ENCODE measurements at places on chromosomes 5 and 9. TPM values are rescaled to one million over a fixed set of nuclear protein-coding genes. Genes with fewer than 3 reads are reported as not detected.
A peak's percentile ranks its signal among the peaks of the same experiment; 100 is the strongest.

DNA sequence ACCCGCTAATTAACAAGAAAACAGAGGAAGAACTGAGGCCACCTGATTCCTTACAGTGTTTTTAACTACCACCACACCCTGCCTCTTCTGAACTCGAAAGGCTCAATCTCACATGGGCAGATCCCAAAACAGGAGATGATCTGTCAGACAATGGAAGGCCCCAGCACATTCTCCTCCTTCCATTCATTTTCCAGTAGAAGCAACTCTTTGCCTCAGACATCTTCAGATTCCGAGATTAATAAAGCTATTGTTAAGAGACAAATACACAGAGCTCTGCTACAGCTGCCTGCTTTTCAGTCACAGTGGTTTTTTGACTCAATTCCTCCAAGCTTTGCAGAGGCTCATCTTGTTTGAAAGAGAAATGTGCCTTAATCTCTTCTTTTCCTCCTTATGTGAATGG lies 127.2 kb upstream of the ADAMTSL1 start:
- no peak for DNase-seq

DNA sequence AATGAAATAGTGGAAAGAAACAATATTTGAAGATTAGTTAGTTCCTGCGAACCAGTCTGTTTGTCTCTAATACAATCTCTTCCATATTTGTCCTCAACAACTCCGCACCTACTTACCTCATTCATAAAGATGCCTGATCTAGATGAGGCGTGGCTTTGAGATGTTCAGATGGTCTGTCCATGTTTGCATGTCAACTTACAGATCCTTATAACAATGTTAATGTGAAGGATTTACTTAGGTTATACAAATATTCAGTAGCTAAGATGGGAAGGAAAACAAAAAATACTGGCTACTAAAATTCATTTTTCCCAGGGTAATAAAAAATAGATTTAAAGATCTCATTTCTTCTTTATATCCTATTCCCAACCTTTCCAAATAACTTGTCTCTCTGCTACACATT lies 8.3 kb downstream of the CDC14B start:
- no peak for DNase-seq

The RGMB gene
- 16.1 TPM for total RNA-seq

DNA sequence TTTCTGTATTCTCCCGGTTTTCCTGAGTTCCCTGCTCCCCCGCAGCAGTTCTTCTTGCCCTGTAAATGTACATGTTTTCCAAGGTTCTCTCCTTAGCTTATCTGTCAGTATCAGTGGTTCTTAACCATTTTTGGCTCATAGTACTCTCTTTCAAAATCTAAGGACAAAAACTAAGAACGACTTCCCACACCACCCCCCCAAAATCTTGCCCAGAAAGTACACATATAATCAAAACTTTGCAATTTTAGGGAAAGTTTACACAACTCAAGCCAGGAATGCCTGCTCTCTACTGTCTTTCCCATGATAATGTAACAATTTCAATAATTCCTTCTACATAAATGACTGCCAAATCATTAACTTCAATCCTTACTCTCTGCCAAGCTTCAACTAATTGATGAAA lies 4.5 kb downstream of the DCAF12 start:
- no peak for DNase-seq

The BNC2 gene
- 3.1 TPM for total RNA-seq

The FGFR4 gene
- not detected for total RNA-seq

The PURA gene
- total RNA-seq = 27.3 TPM

- no peak for DNase-seq
Observed at GRCh38 chr5:109223531-109223930, 186.2 kb downstream of the PJA2 start.

DNA sequence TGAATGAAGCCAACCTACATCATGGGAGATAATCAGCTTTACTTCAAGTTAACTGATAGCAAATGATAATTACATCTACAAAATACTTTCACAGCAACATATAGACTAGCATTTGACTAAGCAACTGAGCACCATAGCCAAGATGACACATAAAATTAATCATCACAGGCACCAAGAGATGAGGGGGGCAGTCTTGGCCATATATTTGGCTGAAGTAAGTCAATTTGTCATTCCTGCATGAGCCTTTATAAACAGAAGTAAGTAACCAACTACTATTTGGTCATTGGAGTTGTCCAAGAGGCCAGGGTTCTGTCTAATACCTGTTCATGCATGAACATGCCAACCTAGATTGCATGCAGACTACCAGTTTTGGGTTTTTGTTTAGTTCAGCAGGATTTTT lies 53.6 kb downstream of the PDCD1LG2 start:
- no peak for DNase-seq

DNA sequence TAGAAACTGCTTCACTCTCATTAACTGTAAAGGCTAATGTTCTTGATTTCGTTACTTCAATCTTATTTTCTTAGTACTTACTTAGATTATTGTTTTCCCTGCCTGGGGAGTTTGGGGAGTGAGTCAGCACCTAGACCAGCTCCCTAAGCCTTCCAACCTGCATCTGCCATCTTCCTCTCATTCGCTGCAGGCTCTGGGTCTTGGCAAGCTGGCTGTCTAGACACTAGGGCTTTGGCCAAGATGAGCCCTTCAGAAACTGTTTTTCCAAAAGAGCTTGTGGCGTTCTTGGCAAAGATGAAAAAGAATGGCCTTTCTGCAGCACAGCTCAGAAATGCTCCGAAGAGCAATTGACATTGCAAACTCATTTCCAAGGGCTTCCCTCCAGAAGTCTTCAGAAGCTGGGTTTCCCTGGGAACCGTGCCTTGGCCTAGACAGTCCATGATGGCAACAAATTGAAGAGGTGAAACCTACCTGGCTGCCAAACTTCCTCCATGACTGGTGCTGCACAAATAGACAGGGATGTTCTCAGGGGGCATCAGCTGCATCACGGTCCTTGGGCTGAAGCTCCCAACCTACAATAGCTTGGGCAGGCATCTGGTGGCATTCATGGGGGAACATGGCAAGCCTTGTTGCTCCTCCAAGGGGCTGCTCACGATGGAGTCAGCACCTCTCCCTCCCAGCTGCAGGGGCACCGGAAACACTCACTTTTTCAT lies 76.6 kb downstream of the NSUN2 start:
- no peak for DNase-seq

DNA sequence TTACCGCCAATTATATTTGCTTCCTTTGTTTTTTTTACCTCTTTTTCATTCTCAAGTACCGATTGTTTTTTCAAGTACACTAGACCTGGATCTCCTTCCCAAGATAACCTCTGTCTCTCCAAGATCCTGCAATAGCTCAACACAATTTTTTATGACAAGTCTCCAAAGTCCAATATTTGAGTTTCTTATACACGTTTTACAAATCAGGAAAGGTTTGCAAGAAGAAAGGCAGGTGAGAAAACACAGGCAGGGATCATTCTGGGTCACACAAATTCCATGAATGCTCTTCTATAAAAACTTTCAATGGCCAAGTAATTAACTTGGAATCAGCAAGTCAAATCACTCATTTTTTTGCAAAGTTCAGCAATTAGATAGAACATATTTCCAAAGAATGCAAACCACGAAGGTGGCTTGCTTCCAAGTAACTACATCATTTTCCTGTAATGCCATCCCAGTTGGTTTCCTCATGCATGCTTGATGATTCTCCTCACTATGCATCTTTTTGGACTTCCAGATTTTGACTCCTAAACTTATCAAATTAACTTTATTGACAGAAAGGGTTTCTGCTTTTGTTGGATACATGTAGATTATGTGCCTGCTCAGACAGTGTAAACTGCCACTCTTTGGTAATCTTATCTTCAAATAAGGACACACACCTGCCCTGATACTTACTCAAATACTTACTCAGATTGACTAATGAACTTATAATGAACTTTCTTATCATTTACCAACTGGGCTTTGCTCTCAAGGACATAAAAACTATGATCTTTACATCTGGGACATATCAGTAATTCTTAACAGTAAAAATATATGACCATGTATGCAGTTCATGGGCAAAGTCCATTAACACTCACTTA lies 24.7 kb upstream of the IFNE start:
- no peak for DNase-seq

- no peak for DNase-seq
Observed at GRCh38 chr9:119907056-119907455, 537.8 kb upstream of the BRINP1 start.

- peak; percentile 38 for DNase-seq
Observed at GRCh38 chr5:134245101-134245604, 19.3 kb upstream of the PPP2CA start.

The AGXT2 gene
- total RNA-seq = not detected

DNA sequence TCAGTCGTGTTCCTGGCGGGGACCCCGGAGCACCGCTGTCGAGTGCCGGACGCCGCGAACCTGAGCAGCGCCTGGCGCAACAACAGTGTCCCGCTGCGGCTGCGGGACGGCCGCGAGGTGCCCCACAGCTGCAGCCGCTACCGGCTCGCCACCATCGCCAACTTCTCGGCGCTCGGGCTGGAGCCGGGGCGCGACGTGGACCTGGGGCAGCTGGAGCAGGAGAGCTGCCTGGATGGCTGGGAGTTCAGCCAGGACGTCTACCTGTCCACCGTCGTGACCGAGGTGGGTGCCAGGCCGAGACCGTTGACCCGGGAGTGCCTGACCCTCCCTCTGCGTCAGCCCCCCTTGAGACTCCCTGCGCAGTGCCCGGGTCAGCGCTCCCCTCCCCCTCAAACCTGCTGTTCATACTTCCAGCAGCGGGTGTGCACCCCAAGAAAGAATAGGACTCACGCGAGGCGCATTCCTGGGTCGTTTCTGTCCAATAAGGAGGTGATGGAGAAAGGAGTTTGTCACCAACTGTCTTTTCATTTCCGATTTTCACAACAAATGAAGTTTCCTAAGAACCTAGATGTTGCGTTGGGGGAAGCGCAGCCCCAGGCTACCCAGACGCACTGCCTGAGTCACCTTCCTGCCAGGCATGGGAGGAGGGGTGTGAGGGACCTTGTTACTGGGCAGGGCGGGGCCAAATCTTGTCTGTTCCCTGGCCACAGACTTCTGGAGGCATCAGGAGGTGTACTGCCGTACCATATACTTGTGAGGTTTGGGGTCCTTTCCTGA lies 722 bp downstream of the SLC22A4 start:
- DNase-seq = peak; percentile 53

GRCh38 chr5:78602400-78602799 lies 46.2 kb downstream of the LHFPL2 start:
- DNase-seq = no peak

DNA sequence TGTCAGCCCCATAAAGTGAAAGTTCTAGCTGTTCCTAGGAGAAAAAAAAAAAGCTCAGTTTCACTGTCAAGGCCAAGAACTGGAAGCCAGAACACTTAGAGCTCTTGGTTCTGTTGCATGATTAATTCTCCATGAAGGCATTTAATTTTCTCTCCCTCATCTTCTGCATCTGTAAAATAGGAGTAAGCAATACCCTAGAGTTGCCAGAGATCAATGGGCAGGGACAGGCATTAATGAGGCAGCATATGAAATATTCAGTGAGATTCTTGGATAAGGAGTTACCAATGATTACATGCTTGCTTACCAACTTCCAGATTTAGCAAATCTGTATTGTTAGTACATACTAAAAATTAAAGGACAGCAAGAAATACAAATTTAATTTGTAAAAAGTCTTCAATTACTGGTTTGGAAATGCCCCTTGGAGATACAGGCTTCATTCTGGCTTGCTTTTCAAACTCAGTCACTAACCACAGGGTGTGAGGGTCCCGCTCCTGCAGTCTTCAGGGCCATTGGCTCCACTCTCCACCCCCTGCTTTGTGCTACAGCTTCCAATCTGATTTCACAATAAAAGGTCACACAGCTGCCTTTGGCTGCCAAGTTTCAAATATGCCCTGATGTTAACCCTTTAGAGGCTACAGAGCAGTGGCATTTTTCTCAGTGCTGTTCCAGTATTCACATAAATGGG lies 624.6 kb downstream of the BNC2 start:
- DNase-seq = no peak

The FCN2 gene
- total RNA-seq = 0.26 TPM

DNA sequence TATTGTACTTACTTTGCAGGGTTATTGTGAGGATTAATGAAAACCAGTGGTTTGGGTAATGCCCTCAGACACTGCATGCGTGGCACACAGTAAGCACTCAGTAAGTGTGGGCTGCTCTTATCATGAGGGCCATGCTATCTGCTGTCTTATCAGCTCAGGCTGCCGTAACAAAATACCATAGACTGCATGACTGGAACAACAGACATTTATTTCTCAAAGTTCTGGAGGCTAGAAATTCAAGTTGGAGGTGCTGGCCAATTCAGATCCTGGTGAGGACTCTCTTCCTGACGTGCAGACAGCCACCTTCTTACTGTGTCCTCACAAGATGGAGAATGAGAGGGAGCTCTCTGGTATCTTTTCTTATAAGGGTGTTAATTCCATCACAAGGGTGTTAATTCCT lies 23.9 kb upstream of the SH3PXD2B start:
- no peak for DNase-seq

The STPG3 gene
- total RNA-seq = not detected

The SPINK5 gene
- 0.44 TPM for total RNA-seq

GRCh38 chr5:65796269-65796668 lies 74.3 kb downstream of the NLN start:
- no peak for DNase-seq

The NKD2 gene
- 1.6 TPM for total RNA-seq

The EPB41L4B gene
- total RNA-seq = 10.2 TPM

The MCTP1 gene
- total RNA-seq = 15.5 TPM

- DNase-seq = no peak
Observed at GRCh38 chr9:122377241-122378164, 6.7 kb downstream of the PTGS1 start.

The ANKDD1B gene
- total RNA-seq = not detected

The LCN15 gene
- 2.8 TPM for total RNA-seq

DNA sequence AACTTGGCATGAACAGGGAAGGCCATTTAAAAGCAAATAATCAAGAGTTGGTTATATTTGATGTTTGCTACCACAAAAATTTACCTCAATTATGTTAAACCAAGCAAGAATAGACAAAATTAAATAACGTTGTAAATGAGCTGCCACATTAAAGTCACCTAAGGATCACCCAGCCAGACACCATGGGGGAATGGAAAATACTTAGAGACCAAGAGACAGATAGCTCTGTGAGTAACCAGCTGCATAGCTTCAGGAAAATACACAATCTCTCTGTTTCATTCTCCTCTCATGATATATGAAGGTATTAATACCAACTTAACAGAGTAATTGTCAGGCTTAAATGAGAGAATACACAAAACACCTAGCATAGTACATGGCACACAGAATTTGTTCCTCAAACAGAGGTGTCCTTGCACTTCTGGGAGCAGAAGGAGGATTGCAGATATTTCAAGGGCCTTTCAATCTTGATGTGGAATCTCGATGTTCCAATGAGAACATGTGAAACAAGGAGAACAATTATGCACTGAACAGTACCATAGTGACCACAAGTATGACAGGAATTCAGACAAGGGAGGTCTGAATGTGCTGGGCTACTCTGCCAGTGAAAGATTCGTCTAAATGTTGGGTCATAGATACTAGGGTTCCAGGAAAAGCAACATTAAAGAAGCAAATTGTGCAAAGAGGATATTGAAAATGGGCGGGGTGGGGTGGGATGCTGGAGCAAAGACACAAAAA lies 18.6 kb downstream of the JAKMIP2 start:
- DNase-seq = no peak

The C9orf152 gene
- total RNA-seq = not detected

GRCh38 chr5:60712950-60713349 lies 13.0 kb upstream of the DEPDC1B start:
- no peak for DNase-seq

- DNase-seq = no peak
Observed at GRCh38 chr9:95181226-95181818, 136.2 kb downstream of the FANCC start.

Data from heart left ventricle (tissue), 16 donors.